ENCODE measurements at places on chromosomes 6 and 20.

GRCh38 chr6:126182650-126183311, 157.1 kb upstream of the CENPW start:
- DNase-seq = no peak

- DNase-seq = no peak
These were observed 5.2 kb downstream of the HIVEP1 start for GRCh38 chr6:12017263-12017662.

- no peak for DNase-seq
These were observed 147.5 kb downstream of the BMP2 start for GRCh38 chr20:6914986-6915385.

DNA sequence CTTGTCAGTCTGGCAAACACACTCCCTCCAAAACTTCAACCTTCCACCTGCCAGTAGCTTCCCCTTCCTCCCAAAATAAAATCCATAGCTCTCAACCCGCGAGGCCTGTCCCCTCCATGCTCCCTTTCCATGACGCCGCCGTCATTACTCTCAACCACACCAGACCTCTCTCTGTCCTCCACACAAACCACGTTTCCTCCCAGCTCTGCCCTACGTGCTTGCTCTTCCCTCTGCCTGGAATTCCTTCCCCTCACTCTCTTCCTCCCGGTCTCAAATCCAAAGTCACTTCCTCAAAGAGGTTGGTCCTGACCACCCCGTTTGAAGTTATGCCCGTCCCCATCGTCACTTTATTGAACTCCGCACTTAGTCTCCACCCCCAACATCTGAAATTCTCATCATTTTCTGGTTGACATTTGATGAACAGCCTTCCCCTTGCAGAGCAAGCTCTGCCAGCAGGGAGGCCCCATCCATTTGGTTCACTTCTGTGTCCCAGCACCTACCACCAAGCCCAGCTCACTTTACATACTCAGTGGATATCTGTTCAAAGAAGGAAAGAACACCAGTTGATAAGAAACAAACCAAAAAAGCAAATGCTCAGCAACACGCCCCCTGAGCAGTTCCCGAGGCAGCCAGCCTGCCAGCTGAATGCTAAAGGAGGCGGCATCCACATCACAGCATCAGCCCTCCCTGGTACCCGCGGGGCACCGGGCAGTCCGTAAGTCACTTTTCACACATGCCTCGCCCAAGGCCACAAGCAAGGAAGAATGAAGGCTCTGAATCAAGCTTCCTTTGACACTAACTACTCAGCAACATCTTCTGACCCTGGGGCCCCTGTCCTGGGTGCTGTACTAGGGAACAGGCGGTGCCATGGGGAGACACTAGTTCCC, 125.0 kb downstream of the NFATC2 start:
- DNase-seq = no peak

DNA sequence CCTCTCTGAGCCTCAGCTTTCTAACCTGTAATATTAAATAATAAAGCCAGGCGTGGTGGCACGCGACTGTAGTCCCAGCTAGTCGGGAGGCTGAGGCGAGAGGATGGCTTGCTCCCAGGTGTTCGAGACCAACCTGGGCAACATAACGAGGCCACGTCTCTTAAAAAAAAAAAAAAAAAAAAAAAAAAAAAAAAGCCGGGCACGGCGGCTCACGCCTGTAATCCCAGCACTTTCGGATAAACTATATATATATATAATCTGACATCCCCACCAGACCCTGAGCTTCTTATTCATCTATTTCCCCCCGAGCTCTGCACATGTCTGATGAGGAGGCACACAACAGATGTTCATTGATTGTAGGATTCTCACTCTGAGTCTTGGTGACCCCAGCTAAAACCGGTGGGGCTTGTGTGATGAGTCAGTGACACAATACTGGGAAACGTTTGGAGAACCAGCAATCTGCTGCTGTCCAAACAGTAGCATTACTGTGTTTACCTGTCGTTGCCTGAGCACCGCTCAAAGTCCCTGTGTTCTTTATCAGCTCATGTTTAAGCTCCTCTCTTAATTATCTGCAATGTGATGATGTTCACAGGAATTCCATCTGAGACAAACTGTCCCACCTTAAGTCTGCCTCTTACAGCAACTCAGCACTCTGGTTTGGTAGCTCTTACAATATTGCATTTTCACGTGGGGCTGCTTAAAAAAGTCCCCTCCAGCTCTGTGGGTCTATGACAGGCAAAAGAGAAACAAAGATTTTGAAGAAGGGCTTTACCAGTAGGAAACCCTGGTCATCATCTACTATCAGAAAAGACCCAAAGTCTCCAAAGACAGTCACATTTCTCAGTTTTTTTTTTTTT, 1.0 kb upstream of the SPATA2 start:
- DNase-seq = no peak

DNA sequence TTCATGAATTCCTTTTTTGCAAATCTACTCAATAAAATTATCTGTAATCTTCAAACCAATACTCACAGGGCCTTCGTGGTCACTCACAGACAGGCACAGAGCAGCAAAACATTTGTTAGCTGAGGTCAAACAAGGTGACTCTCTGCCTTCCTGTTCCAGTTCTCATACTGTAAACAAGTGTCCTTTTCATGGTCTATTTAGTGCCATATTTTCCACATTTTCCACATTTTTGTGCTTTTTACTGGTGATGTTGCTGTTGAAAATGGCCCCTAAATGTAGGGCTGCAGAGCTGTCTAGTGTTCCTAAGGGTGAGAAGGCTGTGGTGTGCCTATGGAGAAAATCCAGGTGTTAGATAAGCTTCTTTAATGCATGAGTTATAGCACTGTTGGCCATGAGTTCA, 133.1 kb upstream of the COL21A1 start:
- no peak for DNase-seq

- DNase-seq = no peak
These were observed 59.0 kb upstream of the QKI start for GRCh38 chr6:163355426-163355991.

DNA sequence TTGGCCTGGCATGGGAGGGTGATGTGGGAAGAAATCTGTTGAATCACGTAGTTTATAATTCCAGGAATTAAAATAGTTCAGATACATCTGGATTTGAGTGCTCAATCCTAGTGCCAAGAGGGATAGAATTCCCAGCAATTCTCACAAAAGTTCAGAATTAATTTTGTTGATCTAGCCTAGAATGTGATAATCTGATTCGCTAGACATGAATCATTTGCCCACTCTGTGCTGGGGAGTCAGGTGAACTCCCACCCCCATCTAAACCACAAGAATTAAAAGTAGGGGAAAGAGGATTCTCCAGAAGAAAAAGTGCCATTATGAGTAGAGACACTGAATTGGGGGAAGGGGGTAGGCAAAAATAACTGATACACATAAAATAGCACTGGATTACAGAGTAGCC, 85.0 kb downstream of the LIN28B start:
- no peak for DNase-seq

DNA sequence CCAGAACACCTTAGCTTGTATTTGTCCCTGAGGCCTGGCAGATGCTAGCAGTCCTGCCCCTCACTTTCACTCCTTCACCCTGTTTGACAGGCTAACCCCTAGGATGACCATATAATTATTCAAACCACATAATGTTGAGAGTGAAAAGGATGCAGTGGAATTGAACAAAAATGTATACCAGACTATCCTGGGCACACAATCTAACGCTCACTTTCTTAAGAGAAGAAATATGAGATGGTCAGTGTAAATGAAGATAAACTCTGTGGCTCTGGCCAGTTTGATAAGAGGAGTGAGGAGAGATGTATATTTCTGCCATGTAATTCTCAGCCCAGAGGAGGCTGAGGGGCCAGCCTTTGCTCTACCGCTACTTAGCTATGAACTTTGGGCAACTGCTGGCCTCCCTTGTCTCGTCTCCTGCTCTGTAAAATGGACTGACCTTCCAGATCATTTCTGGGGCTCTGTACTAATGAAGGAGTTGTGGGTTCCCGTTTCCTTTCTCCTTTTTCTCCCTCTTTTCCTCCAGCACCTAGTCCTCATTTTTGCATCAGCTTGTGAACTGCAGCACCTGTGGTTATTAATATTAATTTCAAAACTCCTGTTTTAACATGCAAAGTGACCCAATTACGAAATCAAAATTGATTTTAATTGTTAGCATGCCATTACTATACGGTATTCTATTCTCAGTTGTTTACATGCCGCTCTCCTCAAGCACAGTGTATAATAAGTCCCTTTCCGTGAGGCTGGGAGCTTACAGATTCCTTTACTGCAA, 92.5 kb upstream of the IYD start:
- DNase-seq = no peak

DNA sequence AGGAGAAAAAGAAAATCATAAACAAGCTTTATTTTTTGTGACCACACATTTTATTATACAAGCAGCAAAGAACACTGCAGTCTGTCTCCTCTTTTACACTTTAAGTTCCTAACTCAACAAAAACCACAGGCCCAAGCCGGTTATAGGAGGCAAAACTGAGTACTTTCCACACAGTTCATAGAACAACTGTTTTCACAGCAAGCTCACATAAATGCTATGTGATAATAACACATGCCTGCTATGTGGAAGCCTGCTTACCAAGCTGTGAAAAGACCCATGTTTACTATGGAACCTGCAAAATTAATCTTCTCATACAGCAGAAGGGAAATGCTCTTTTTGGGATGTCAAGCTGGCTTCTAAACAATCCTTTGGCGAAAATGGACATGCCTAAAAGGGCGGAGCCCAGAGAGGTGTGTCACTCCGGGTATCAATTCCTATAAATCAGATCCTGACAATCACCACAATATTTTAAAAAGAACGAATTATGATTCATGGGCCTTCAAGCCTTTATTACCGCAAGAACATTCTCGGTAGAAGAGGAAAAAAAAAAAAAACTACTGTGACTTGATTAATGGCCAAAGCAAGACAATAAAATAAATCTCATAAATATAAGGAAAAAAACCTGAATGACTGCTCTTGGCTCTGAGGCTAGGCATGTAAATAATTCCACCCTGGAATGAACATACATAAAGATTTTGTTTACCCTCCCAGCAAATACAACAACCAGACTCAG, 2.6 kb downstream of the TRERF1 start:
- no peak for DNase-seq

DNA sequence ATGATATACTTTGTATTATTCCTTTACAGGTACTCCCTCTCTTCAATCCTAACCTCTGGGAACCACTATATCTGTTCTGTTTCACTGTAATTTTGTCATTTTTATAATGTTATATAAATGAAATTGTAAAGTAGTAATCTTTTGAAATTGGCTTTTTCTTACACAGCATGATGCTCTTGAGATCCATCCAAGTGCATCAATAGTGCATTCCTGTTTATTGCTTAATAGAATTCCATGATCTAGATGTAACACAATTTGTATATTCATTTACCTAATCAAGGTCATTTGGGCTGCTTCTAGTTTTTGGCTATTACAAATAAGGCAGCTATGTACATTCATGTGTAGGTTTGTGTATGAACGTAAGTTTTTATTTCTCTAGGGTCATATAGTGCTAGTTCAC, 174.6 kb downstream of the KHDC1L start:
- DNase-seq = no peak

GRCh38 chr6:116397914-116398313, 27.2 kb downstream of the DSE start:
- DNase-seq = peak; percentile 71

Data from fibroblast of skin of left biceps (primary cell).